ENCODE measurements at places on chromosomes 5 and 9.

GRCh38 chr5:67085616-67086015 is 111.0 kb downstream of the CD180 start:
- peak; percentile 55 for DNase-seq

DNA sequence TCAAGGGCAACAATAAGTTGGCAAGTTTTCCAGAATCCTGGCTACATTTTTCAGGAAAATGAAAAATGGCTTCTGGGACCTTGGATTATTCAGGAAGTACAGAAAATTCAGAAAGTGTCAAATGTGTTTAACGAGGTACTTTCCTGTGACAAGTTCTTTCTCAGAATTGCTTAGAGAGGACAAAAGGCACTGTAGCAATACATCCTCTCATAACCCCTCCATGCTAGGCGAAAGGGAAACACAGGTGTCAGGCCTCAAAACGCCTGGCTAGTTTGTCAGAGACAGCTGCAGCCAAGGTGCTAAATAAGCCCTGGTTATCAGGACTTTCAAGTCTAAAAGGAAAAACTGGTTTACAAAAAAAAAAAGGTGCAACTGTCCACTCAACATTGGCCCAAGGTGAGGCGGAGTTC is 115.2 kb downstream of the GNAQ start:
- no peak for DNase-seq

- no peak for DNase-seq
Measured at GRCh38 chr9:21967169-21967568, 27.0 kb downstream of the CDKN2A start.

GRCh38 chr9:97856857-97857605 is 4.0 kb downstream of the FOXE1 start:
- no peak for DNase-seq

DNA sequence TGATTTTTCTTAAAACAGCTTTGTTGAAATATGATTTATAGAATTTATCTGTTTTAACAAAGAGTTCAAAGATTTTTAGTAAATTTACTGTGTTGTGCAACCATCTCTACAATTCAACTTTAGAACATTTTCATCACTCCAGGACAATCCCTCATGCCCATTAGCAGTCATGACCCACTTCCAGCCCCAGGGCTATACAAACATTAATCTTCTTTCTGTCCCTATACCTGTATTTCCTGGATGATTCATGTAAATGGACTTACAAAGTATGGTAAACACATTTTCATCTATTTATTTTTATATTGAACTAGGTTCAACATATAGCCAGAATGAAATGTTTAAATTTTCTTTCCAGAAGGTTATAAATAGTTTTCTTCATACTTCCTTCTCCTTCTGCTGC is 127.8 kb upstream of the CCDC180 start:
- no peak for DNase-seq

DNA sequence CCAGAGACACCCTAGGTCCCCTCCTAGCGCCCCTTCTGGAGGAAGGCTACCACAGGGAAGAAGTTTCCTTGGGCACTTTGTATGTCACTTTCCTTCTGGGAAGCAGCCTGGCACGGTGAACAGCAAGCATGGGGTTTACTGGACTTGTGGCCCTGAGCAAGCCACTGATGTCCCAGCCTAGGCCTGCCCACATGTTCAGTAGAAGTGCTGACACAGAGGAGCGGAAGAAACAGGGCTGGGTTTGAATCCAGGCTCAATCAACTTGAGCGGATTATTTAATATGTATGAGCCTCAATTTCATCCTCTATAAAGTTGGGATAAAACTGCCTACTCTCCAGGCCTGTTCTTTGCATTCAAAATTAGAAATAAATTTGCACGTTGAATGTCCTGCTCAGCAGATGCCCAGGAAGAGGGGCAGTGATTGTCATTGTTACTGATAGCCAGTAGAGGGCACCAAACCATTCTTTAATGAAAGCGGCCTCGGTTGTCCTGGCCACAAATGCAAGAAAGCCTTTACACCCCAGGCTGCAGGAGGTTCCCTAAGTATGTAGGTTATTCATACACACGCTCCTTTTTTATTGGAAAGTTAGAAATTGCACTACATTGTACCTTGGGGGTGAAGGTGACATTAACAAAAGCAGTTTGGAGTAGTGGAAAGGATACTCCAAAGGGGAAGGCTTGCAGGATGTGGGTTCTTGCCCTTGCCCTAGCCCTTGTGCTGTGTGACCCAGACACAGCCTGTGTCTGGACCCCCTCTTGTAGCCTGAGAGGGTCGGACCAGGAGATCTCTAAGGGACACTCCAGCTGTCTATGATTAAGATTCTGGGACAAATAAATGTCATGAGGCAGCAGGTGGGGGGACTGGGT is 13.4 kb upstream of the XPA start:
- DNase-seq: peak; percentile 21

DNA sequence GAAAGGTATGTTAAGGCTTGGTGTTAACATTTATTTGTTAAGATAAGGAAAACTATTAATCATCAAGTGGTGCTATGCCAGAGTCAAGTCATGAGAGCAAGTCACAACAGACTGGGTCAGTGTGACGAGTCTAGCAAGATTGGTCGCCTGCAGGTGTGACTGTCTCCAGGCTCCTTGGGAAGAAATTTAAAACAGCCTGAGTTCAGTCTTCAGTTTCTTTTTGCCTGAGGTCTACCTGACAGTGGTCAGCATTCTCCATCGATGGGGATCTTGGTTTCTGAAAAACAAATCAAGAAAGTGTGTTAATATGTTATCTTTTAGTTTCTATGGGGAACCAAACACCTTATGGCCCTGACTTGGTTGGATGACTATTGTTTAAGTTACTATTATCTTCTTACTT is 56.3 kb downstream of the CETN3 start:
- no peak for DNase-seq

DNA sequence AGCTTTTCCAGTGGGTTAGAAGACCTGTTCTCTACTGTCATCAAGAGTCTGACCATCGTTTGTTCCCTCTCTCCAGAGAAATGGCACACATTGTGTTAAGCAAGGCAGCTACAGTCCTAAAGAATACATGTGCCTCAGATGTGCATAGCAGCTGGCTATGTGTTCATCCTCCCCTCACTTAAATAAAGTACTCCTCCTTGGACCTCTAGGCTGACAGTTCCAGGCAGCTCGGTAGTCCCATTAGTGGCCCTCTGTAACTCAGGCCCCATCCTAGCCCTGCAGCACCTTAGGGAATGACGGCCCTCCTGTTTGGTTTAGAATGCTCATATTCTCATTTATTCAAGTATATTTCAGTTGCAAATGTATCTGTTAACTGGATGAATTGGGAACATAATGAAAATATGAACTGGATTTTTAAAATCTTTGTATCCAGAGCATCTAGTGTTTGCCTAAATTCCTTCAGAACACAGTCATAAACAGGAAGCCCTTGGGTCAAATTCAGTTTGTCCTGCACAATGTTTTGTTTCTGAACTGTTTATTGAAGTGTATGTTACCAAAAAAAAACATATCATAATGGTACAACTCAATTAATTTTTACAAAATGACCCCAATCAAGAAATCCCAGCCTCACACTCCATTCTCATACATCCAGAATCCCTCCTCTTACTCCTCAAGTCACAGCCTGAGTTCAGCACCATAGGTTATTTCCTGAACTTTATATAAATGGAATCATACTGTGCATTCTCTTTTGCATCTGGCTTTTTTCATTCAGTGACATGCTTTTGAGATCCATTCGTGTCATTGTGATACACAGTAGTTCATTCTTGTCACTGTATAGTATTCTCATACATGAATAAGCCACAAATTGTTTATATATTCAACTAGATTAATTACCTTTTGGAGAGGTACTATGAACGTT is 1.6 kb upstream of the ASPN start:
- no peak for DNase-seq

DNA sequence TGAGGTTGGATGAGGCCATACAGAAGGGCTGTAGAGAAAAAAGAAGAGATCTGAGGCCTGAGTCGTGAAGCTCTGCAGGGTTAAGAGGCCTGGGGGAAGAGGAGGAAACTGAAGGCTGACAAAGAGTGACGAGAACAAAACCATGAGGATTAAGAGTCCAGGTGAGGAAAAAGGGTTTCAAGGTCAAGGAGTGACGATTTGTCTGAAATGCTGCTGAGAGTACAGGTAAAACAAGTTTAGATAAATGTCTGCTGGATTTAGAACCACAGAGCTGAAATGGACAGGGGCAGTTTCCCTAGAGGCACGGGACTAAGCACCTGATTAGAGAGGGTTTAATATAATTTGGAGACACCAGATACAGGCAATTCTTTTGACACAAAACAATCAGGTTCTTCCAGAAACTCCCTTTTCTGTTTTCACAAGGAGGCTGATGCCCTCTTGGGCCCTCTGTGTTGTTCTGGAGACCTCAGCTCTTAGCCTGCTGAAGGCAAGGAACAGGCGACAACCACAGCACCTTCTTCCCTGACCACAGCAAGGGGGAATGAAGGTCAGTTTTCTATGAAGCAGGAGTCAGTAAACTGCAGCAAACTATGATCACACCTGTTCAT is 14.6 kb upstream of the GCNT1 start:
- no peak for DNase-seq

- DNase-seq: no peak
Measured at GRCh38 chr9:8696516-8696915, 896.9 kb upstream of the DMAC1 start.

DNA sequence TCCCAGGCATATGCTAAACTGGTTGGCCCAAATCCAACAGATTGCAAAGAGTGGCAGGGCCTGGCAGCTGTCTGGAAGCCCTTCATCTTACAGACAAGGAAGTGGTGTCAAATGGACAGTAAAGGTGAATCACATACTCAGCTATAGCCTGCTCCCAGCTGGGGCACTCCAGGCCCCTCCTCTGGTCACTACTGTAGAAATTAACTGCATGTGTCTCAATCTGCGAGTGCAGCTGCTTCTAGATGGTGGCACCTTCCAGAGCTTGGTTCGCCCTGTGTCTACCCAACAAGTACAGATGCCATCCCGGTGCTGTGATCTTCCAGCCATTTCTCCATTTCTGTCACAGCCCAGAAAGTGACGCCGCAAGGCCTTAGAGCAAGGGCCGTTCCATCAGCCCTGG is 50.2 kb downstream of the OTULIN start:
- DNase-seq: peak; percentile 2

DNA sequence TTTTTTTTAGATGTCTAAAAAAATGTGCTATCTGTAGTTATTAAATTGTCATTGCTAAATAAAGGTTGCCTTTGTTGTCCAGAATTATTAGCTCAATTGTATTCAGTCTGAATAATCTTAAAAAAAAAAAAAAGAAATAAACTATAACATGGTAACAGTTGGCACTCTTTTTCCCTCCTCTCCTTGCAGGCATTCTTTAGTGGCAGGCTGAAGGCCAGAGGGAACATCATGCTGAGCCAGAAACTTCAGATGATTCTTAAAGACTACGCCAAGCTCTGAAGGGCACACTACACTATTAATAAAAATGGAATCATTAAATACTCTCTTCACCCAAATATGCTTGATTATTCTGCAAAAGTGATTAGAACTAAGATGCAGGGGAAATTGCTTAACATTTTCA is 87.6 kb upstream of the FAM170A start:
- DNase-seq: no peak

DNA sequence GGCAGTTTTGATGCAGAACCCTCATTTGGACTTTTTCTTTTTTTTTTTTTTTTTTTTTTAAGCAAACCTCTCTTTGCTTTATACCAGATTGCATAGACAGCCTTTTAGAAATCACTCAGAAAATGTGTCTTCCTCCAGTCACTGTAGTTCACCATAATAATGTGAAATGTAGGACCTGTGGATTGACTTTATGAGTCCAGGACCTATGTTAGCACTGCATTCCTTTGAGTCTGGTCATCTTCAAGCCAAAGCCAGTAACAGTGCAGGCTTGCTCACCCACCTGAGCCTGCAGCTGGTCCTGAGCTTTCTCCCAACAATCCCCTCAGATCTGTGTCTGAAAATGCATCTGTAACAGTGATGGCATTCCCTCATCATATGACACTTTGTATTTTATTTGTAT is 110.7 kb upstream of the NFIL3 start:
- no peak for DNase-seq

Data from NCI-H524 treated with DMSO at 0.1 percent for 48 hours (cell line).